ENCODE measurements at places on chromosomes 12 and 14.

DNA sequence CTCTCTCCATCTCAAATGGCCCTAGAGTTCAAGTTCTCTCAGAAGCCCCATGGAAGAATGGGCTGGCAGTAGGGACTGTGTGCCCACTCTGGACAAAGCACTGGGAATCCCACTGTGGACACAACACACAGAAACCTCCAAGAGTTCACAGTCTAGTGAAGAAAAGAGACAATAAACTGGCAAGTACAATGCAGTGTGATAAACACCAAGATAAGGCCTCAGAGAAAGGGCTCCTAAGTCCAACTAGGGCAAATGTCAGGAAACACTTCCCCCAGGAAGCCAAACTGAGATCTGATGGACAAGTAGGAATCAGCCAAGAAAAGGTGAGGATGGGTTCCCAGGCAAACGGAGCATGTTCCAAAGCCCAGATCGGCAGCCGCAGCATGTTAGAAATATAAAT, 5.4 kb downstream of the VSIG10 start:
- DNase-seq, result no peak

DNA sequence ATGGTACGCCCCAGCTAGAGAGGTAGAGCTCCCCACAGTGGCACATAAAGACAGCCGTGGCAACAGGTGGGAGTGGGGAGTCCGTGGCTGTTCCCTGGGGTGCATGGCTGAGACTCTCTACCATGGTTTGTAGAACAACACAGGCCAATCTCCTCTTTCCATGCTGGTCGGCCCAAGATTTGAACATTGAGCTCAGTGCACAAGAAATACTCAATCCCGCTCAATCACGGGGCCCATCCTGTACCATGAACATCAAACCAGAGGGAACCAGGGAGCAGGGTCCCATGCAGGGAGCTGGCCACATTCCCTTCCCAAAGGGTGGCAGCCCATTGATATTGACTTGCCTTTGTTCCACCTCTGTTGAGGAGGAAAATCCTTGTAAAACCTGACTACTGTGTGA, 353.1 kb downstream of the DPF3 start:
- no peak for DNase-seq

- DNase-seq, result no peak
Measured at GRCh38 chr12:27982951-27983350, 10.4 kb upstream of the PTHLH start.

GRCh38 chr12:132046561-132046960, 96.8 kb downstream of the EP400 start:
- peak; percentile 67 for DNase-seq

DNA sequence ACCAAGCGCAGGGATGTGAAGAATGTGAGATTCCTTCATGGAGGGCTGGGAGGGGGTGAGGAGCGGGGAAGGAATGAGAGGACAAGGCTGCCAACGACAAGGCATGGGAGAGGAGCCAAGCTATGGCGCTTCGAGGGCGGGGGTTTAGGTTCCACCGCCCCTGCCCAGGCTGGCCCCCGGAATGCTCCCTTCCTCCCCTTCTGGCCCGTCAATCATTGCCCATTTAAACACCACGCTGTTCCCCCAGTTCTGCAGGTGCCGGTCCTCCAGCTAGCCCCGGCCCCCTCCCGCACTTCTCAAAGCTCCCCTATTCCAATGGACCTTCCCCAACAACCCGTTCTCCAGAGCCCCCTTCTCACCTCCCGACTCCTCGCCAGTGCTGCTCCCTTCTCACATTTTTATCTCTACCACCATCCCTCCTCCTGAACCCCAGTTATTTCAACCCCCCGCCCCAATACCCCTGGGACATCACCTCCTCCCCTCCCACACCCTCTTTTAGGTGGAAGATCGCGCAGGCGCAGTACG, 428 bp downstream of the RNF41 start:
- peak; percentile 68 for DNase-seq

DNA sequence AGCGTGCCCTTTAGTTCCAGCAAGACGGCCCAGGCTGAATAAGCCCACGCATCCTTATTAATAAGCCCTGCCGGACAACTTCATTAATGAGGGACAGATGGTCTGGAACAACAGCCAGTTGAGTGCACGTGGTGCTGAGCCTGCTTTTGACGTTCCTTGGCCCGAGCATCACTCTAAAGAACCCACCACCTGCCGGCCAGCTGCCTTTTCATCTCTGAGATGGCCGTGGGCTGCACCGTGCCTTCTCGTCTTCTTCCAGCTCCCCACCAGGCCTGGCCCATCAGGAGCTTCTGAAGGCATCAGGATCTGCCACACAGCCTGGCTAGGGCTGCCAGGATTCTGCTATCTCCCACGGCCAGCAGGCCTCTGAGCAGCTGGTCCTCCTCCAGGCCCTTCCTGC, 80.0 kb downstream of the AACS start:
- DNase-seq, result no peak

GRCh38 chr14:103102689-103103260, 8.2 kb downstream of the EXOC3L4 start:
- no peak for DNase-seq

- DNase-seq, result peak; percentile 45
Measured at GRCh38 chr12:121893961-121894460, 5.4 kb downstream of the PSMD9 start.

DNA sequence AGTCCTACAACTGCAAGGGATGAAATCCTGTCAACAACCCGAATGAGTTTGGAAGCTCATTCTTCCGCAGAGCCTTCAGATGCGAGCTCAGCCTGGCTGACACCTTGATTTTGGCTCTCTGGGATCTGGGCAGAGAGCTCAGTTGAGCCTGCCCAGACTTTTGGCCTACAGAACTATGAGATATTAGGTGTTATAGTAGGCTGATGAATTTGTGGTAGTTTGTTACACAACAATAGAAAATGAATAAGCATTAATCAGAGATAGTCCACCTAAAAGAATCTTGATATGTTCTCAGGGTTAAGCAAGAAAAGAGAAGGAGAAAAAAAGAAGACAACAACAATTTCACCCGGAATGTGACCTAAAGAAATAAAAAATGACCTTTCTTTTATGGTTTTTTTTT, 30.4 kb upstream of the GZMB start:
- no peak for DNase-seq

GRCh38 chr12:116903818-116904217, 6.9 kb upstream of the FBXW8 start:
- DNase-seq, result no peak

DNA sequence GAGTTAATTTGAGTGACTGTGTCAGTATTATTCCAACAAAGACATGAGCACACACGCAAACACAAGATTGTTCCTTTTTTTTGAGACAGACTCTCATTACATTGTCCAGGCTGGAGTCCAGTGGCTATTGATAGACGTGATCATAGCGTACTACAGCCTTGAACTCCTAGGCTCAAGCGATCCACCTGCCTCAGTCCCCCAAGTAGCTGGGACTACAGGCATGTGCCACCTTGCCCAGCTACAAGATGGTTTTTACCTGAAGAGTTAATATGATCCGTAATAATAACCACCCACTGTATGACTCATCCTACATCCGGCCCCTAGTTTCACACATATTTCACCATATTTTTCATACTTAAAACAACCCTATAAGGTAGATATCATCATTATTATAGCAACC, 26.8 kb downstream of the BCAT1 start:
- DNase-seq, result no peak

- DNase-seq, result no peak
Measured at GRCh38 chr14:34721129-34721528, 6.7 kb upstream of the CFL2 start.

- DNase-seq, result no peak
Measured at GRCh38 chr12:38502415-38502814, 185.8 kb downstream of the ALG10B start.

DNA sequence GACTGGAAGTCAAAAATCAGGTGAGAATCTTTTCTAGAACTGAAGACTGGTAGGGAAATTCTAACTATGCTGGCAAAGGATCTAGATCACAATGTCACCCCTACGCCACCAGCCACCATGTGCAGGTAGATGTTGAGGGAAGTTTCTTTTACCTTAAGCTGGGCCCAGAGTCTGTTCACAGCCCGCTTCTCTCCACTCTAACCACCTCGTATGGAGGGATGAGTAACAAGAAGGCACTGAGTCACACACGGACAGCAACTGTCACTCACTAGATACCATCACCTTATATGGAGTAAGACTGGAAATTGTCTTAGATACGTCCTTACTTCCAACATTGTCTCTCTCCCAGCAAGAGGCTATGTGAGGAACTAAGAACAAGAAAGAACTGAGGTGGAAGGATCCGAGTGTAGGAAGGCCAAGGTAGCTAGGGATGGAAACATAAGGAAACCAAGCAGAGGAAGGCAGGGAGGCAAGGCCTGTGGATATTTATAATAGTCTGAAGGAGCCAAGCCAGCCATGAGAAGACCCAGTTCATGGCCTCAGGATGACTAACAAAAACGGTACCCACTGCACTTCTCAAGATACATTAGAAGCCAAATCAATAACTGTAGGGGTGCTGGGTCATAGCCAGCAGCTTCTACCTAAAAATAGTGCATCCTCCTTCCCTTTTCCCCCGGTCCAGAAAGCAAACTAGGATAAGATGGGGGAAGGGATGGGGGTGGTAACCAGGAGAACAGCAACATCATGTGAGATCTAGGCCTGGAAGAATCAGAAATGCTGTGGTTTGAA, 15.5 kb downstream of the REM2 start:
- DNase-seq, result no peak

DNA sequence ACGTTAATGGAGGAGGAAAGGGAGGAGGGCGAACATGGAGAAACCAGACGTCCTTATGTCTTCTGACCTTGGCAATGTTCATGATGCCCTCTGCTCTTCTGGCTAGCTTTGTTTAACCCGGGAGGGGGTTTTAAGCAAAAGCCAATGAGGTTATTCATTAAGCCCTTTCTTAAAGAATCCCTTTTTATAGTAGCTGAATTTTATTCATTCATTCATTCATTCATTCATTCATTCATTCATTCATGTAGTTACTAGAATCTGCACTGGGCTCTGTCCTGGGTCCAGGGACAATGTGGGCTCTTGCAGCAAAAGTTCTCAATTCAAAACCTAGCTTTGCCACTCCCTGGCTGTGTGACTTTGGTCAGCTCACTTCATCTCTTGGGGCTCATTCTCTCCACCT, 14.0 kb downstream of the LHX5 start:
- DNase-seq, result no peak

DNA sequence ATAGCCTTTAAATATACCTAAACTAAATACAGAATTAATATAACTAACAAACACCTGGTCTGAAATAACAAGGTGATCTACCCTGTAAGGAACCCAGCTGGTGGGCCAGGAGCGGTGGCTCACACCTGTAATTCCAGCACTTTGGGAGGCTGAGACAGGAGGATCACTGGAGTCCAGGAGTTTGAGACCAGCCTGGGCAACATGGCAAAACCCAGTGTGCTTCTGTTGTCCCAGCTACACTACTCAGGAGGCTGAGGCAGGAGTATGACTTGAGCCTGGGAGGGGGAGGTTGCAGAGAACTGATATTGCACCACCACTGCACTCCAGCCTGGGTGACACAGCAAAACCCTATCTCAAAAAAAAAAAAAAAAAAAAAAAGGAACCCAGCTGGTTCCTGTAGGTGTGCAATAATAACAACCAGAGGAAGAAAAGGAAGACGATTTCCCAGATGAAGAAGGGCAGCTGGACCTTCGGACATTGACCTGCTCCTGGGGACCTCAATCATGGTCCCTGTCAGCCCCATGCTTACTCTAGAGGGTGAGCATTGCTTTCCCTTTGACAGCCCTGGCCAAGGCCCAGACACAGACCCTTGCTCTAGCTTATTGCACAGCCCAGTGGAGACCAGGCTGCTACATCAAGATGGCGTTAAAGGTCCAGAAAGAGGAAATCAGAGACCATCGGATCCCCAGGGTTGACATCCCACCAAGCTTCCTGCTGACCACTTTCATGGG, 5.4 kb downstream of the FOS start:
- no peak for DNase-seq

GRCh38 chr14:92457016-92457565, 56.5 kb upstream of the RIN3 start:
- no peak for DNase-seq

GRCh38 chr14:59116984-59117415, 71.5 kb upstream of the DAAM1 start:
- no peak for DNase-seq
